ENCODE measurements at places on chromosomes 13 and 19. TPM values are rescaled to one million over a fixed set of nuclear protein-coding genes. Genes with fewer than 3 reads are reported as not detected.

DNA sequence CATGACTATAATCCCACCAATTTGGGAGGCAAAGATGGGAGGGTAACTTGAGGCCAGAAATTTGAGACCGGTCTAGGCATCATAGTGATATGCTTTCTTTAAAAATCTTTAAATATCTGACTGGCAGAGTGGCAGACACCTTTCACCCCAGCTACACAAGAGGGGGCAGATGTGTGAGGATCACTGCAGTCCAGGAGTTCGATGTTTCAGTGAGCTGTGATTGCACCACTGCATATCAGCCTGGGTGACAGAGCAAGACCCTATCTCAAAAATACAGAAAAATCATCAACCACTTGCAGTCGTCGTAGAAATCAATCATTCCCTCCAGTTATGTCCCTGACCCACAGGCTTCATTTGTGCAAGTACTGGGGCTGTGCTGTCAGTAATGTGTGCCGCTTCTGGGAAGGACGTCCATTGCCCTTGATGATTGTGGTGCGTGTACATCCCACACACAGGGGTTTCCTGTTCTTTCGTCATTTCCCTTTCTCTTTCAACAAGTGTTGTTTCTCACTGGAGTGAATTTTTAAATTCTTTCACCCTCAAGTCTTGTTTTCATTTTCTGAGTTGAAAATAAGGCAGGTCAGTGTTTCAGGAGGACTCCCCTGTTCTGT lies 1.4 kb downstream of the LGALS14 start:
- H3K36me3 ChIP-seq: peaks cover 14% of the 10 kb centered on the region
- H3K4me1 ChIP-seq: peaks cover 42% of the 10 kb centered on the region
- no peaks in the 10 kb centered on the region for H3K27me3 ChIP-seq
- H3K4me3 ChIP-seq: no peak overlapping the region
- DNase-seq: peak; percentile 2
- H3K27ac ChIP-seq: peak overlapping the region; percentile 88

DNA sequence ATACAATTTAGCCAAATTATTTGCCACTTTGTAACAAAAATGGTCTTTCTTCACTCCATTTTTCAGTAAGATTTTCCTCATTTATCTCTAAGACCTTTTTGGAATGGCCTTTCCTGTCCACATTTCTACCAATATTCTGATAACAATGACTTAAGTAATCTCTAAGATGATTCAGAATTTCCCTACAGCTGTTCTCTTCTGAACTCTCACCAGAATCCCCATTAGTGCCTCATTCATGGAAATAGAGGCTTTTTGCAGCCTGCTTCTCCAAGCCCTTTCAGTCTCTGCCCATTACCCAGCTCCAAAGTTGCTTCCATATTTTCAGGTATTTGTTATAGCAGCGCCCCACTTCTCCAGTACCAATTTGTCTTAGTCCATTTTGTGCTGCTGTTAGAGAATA lies 867.0 kb downstream of the GPC5 start:
- no peaks in the 10 kb centered on the region for H3K36me3 ChIP-seq
- no peaks in the 10 kb centered on the region for H3K4me1 ChIP-seq
- H3K27me3 ChIP-seq: no peaks in the 10 kb centered on the region
- H3K27ac ChIP-seq: no peak overlapping the region
- H3K4me3 ChIP-seq: no peak overlapping the region

- no peak for DNase-seq
- H3K4me3 ChIP-seq: peak overlapping the region; percentile 96
- H3K27ac ChIP-seq: no peak overlapping the region
- H3K36me3 ChIP-seq: peaks cover 1% of the 10 kb centered on the region
- no peaks in the 10 kb centered on the region for H3K27me3 ChIP-seq
Observed at GRCh38 chr19:14082675-14082960, 3.0 kb downstream of the C19orf67 start.

- no peak for DNase-seq
- no peaks in the 10 kb centered on the region for H3K4me1 ChIP-seq
- H3K27ac ChIP-seq: no peak overlapping the region
- no peak overlapping the region for H3K4me3 ChIP-seq
Observed at GRCh38 chr13:101965096-101965495, 436.8 kb downstream of the FGF14 start.

- no peak overlapping the region for H3K4me3 ChIP-seq
- no peaks in the 10 kb centered on the region for H3K4me1 ChIP-seq
- no peak overlapping the region for H3K27ac ChIP-seq
- no peaks in the 10 kb centered on the region for H3K27me3 ChIP-seq
Observed at GRCh38 chr13:80497439-80497838, 156.5 kb upstream of the SPRY2 start.

Gene SPRYD7
- 7.0 TPM for total RNA-seq

Gene RFPL4A
- total RNA-seq: not detected

Gene GFY
- total RNA-seq: not detected

Gene ZNF418
- 0.70 TPM for total RNA-seq

Gene SNRPD2
- total RNA-seq: 757 TPM

Data from activated T-helper 1 cell treated with anti-CD3 and anti-CD28 coated beads, Interleukin-12 subunit alpha, Interleukin-12 subunit beta, Interleukin-2, Interleukin-4 antibody, amounts not matched to agents 30 ng/mL and 10 ng/mL and 1 ng/mL, durations not matched to agents 14 hours and 24 hours and 36 hours (primary cell).